ENCODE measurements at places on chromosomes 4 and X.

GRCh38 chr4:20260821-20261220, 9.1 kb downstream of the SLIT2 start:
- DNase-seq = no peak

- no peak for DNase-seq
Observed at GRCh38 chr4:8724436-8725070, 132.0 kb downstream of the CPZ start.

DNA sequence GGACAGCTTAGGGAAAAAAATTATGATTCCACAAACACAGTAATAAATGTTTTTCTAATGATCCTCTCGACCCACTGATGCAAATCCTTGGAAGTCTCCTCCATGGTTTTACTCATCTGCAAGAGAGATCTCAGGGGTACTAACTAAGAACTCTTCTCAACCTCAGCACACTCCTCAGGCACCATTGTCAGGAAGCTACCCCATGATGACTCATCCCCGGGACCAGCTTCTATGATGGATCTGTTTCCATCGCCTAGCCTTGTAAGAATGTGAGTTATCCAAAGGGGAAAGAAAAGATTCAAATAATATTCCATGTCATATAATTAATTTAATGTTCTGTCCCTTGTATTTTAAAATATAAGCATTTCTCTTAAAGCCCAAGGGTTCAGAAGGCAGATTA, 816.1 kb upstream of the IGFBP7 start:
- no peak for DNase-seq

DNA sequence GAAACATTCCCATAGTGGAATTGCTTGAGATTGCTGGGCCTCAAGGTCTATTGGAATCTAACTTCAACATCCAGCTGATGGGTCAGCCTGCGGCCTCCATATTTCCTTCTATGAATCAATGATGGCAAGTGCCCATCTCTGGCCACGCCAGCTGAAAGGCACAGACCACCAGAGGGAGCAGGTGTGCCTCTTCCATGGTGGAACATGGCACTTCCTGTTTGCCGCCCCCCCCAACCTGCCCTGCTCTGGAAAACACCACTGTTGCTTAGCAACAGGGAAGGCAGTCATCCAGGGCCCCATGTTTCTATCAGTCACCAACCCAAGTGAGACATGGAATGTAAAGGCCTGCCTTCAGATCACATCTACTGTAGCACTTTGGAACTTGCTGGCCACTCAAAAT, 11.6 kb downstream of the PAGE4 start:
- peak; percentile 31 for DNase-seq

DNA sequence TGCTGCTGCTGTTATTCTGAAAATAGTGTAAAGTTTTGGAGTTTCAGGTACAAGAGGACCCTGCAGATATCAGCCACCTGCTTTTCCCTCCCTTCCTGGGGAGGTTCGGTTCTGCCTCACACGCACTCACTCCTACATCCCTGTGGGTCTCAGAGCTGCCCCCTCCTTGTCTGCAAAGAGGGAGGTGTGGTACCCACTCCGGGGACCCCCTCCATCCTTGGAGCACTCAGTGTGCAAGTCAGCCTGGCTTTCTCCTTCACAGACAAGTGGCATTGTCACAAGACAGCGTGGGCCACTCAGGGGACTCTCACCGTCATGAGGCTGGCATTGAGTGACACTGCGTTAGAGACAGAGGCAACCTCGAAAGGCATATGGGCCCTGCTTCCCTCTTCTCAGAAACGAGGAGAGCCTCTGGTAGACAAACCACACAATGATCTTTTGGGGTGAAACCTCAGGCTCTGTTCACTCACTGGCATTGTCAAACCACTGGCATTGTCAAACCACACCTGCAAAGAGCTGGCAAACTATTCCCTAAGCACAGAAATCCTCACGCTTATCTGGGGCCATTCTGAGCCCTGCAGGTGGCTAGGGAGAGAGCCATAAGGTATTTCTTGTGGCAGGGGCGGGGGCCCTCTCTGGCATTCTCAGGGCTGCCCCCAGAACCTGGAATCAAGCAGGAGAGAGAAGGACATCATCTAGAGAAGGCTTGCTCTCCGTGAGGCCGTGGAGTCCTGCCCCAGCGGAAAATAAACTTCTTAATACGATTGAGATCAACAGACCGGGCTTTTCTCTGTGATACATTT, 285.0 kb downstream of the SHOX start:
- DNase-seq = no peak

DNA sequence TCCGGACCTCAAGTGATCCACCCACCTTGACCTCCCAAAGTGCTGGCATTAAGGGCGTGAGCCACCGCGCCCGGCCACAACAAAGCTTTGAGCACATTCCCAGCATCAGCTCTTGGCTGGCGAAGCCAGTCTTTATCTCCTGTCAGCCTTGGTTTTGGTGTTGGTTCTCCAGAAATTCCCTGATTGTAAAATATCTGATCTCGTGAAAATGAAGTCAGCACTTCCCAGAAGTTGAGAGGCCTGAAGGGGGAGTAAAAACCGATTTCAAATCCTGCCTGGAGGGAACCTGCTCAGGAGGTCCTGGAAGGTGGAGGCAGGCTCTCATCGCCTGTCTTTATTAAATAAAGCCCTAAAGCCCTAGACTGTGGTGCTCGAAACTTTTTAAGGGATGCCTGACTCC, 33.6 kb downstream of the PTTG2 start:
- no peak for DNase-seq

Measured in CD4-positive, alpha-beta T cell treated with Interleukin-12 subunit alpha and Interleukin-12 subunit beta, for 1 hour (primary cell).